ENCODE measurements at places on chromosomes 5 and 9.

GRCh38 chr9:95268681-95269080, 48.8 kb downstream of the FANCC start:
- DNase-seq: no peak

DNA sequence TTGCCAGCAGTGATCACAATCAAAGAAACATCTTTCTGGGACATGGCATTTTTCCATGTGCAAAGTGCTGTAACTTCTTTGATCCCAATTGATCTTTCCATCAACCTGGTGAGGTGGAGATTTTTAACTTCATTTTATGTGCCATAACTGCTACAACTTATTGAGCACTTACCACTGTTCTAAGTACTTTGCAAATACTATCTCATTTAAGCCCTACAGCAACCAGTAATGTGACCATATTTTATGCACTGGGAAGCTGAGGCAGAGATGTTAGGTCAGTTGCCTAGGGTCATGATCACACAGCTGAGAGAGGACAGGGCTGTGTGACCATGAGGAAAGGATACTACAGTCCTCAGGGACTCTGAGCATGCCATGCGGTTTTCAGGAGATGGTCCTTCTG, 17.9 kb upstream of the STRBP start:
- DNase-seq: no peak

DNA sequence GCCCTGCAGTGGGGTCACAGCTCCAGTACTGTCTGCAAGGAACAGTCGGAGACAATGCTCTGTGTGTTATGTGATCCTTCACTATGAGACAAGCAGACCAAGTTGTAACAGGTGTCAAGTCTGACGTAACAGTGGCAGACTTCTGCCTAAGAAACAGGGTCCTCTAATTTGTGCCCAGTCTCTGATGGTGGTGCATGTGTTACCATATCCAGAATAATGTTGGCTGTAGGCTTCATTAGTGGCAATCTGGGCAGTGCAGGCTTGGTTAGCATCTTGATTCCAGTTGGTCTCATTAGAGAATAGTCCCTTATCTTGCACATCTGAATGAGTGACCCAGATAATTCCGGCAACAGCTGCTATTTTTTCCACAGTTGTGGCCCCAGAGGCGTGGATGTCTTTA, 33.8 kb downstream of the ZNF131 start:
- no peak for DNase-seq

GRCh38 chr9:135886147-135886981, 21.0 kb downstream of the CAMSAP1 start:
- DNase-seq: no peak

DNA sequence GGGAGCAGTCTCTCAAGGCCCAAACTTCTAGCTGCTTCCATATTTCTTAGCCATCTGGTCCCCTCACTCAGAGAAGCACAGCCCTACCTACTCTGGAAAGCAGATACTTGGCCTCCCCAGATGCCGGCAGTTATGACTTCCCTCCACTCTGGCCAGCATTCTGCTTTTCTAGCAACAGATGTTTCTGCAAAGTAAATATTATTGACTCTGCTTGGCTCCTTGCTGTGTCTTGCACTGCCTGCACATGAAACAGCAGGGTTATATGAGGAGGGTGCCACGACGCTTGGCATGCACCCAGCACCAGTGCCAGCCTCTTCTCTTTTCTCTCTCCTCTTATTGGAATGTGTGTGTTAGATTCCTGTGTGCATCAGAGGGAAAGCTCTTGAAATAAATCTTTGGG, 99.7 kb downstream of the ARHGAP26 start:
- DNase-seq: no peak

DNA sequence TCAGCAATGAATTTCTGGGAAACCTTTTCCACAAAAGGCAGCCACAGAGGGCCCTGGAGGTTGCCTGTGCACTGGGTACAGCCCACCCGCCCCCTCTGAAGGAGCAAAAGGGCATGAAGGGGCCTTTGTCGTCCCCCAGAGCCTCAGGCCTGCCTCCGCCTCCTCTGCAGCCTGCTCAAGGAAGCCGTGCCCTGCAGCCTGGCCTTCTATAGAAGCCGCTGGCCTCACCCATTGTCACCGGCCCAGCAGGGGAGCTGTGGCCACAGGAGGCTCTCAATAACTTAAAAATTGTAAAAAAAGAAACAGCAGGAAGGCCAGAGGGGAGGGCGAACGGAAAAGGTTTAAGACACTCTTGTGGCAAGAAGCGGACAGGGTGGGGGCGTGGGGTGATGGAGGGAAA, 213.3 kb downstream of the IRX2 start:
- no peak for DNase-seq

DNA sequence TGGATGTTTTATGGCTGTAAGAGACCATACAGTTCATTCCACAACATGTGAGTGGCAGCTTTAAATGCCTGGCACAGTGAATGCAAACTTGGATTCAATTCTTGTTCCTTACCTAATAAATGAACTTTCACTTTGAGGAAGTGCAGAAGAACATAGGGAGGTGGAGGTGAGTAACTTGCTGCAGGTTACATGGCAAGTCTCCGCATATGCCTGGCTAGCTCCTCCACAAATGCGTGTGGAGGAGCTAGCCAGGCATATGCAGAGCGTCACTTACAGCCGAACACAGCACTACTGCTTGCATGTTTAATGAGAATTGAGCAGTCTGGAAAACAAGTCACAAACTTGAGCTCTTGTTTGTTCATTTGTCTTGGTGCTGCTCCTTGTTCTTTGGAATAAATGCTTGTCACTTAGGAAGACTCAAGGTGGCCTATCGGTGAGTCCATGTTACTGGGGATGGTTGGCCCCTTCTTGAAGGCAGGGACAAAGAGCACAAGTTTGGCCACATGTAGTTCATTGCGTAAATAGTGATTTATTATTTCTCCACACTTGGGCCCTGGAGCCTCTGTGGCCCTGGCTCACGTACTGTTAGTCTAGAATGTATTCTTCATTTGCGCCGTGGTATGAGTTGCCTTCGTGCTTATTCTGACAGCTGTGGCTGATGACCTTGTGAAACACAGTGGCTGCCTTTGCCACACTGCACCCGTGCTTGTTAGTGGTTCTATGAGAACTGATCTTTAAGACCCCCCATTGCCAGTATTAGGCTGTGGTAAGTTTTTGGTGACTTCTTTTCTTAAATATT, 3.1 kb downstream of the ISOC1 start:
- DNase-seq: no peak

GRCh38 chr5:79702606-79703380, 13.2 kb downstream of the CMYA5 start:
- peak; percentile 5 for DNase-seq

DNA sequence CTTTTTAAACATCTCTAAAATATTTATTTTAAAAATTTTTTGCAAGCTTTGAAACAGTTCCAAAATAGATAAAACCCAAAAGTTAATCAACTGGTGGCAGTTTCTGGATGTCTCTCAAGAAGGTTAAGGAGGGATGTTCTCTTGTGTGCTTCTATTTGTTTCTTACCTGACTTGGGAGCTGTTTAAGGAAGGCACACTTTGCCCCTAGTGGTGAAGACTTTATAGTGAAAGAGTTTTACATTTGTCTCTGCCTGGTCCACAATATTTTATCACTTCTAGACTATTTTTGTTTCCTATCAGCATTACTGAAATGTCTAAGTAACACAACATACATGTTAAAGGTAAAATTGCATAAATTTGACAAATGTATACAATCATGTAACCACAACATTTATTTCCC, 552.8 kb downstream of the SEMA5A start:
- DNase-seq: no peak

DNA sequence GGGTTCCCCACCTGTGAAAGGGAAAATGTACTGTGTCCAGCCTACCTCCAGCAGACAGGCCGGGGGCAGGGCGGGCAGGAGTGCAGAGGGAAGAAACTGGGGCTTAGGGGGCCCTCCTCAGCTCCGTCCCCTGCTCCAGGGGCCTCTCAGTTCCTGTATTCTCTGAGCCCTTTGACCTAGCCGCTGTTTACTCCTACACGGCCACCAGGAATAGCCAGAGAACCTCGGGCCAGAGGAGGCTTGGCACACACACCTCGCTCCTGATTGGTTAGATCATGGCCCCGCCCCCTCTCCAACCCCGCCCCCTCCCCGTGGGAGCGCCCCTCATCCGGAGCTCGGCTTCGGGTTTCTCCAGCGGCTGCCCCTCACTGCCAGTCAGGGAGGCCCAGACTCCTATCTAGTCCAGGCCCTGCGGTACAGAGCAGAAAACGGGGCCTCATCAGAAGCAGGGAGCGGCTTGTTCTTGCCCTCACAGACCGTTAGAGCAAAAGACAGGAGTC, 2.2 kb downstream of the ST6GALNAC6 start:
- peak; percentile 17 for DNase-seq

DNA sequence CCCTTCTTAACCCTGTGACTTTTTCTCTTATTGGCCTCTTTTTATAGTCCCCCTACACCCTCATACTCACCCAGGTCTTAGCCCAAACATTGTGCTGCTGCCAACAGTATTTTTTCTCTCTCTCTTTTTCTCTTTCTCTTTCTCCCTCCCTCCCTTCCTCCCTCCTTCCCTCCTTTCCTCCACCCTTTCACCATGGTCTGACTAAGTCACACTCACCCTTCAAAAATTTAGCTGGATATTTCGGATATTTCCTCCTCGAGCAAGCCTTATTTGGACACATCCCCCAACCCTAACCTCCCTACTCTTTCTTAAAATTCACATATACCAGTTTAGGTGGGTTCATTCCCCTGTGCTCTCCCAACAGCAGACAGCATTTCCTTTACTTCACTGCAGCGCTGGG, 64.7 kb downstream of the FGF1 start:
- no peak for DNase-seq

- no peak for DNase-seq
Observed at GRCh38 chr9:110782701-110783100, 114.1 kb downstream of the MUSK start.

GRCh38 chr9:70411121-70411929, 3.1 kb downstream of the KLF9 start:
- peak; percentile 8 for DNase-seq

DNA sequence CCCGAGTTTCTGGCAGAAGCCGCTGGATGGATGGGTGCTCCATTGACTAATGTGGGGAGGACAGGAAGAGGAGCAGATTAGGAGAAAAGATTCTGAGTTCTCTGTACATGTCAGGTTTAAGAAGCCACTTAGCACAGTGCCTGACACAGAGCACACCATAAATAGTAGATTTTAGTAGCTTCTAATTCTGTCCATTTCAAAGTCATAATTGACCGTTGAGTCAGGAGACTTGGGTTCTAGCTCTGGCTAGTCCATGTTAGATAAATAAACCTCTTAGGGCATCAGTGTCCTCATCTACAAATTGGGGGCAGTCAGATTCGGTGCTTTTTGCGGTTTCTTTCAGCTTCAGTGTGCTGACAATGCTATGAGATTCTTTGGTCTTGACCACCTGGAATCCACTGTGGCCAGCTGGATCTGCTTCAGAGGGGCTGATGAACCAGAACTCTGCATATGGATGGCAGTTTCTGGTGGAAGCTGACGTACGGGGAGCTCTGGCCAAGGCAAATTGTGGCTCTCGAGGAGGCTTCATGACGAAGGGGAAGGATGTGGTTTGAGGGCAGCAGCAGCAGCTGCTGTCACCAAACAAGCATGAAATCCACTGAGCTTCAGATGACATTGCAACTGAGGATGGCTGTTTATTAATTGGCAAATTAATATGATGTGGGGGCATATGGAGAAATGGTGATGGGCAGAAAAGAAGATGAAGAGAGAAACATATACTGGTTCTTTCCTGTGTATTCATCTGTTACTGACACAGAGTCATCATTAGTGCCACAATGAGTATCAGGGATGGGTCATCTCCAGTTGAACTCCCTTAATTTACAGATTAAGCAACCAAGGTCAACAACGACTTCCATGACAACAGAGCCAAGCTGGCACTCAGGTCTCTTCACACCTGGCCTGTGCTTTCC, 134.4 kb downstream of the AOPEP start:
- no peak for DNase-seq

DNA sequence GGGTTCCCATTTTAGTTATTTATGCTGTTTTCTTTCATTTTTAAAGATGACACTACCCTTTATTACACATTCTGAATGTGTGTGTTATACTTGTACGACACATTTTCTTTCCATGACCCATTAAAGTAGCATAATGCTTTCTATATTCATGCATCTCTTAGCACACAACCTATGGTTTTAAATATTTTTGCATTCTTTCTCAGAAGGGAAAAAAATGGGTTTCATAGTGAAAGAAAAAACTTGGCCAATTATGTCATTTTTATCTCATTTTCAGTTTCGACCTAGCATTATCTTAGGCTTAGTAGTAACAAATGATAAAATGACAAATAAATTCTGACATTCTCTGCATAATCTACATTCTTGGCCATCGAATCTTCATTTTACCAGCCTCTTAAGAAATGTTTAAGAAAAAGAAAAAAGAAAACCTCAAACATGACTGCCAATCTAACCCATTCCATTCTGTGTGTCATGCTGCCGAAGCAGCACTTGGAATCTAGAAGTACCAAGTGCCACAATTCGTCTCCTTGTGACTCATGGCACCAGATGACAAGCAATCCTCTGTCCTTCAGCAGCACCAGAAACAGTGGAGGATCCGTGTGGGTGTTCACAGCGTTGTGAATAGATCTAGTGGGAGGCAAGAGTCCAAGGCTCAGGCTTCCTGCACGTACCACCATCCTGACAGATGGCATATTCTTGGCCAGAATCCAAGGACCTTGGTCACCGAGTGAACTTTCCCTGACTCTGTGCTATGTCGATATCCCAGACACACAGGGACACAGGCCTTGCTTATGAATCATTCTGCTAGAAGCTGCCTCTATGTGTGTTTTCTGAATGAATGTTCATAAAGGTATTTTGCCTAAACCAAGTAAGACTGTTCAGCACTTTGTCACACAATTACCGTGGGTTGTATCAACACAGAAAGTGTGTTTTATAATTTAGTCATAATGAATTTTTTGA, 502.7 kb downstream of the NR2F1-AS1 start:
- no peak for DNase-seq

DNA sequence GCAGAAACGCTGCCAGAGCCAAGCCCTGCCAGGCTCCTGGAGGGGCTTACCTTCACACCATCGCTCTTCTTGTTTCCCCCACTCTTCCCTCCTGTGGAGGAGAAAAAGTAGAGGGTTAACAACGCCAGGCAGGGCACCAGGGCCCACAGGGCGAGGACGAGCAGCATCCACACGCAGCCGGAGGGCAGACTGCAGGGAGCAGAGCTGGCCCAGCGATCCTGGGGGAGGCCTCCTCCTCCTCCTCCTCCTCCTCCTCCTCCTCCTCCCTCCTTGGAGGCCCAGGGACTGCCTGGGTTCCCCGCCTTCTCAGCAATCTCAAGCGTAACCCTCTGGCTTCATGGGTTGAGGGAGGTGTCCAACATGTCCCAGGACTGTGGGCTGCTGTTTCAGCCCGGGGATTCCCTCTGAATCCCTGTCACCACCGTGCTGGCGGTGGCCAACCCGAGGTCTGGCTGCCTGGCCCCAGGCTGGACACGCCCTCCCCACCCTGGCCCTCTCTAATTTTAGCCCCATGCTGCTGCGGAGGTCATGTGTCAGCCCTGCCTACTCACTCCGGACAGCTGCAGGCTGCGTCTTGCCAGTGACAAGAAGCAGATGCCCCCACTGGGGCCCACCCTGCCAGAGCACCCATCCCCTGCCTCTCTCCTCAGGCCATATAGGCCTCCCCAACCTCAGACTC, 44.3 kb downstream of the CAMK2A start:
- DNase-seq: no peak

- DNase-seq: no peak
Observed at GRCh38 chr9:137809040-137809576, 68.5 kb upstream of the CACNA1B start.

GRCh38 chr5:65307088-65307487, 174.6 kb downstream of the ADAMTS6 start:
- DNase-seq: no peak

Data from activated naive CD4-positive, alpha-beta T cell (primary cell).